HEK293T (cell line): ENCODE measurements at places on chromosomes 11 and 22.

DNA sequence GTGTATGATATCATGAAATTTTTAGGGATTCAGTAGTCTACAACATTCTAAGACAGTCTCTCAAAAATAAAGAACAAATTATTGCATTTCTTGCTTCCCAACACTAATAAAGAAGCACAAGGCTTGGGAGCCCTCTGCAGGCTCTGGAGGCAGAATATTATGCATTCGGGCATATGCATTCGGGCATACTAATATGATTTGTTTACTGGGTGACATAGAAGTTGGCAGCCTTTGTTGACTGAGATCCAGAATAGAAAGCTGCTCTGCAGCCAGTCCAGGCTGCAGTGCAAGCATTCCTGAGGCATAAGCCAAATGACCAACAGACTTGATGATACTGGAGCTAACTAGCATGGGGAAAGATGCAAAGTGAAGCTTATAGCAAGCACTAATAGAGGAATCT is 945.5 kb downstream of the OPCML start:
- no peak for DNase-seq

GRCh38 chr11:120331301-120331996 is 4.8 kb upstream of the ARHGEF12 start:
- DNase-seq, result no peak

GRCh38 chr22:44068422-44069191 is 44.5 kb downstream of the PARVB start:
- no peak for DNase-seq

GRCh38 chr22:47066616-47066905 is 304.1 kb downstream of the TBC1D22A start:
- no peak for DNase-seq
